ENCODE measurements at places on chromosomes 1 and 21.

GRCh38 chr1:104768466-104768865 lies 1018.8 kb downstream of the AMY1C start:
- DNase-seq, result no peak

- DNase-seq, result no peak
Measured at GRCh38 chr1:112505878-112506277, 2.9 kb upstream of the WNT2B start.

DNA sequence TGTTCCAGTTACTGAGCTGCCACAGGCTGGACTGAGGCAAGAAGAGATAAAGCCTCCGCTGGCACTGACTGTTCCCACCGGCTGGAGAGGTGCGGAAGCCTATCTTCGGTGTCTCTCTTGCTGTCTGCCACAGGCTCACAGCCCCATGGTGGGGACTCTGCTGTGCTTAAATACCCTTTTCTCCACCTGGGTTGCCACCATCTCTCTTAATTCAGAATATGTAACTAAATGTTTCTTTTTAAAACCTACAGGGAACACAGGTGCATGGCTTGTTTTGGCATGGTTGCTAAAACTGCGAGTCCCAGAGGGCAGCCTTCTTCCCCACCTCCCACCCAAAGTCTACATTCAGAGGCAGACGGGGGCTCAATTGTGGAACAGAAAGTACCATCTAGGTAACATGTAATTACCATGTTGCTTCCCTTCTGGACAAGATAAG lies 8.1 kb upstream of the LBR start:
- no peak for DNase-seq

GRCh38 chr21:15159382-15160020 lies 94.7 kb upstream of the NRIP1 start:
- DNase-seq, result no peak

GRCh38 chr1:244749230-244750016 lies 86.0 kb upstream of the COX20 start:
- DNase-seq, result no peak

- no peak for DNase-seq
Measured at GRCh38 chr1:231419147-231419546, 2.9 kb downstream of the EGLN1 start.
